Stimulated activated CD4-positive, alpha-beta T cell treated with anti-CD3 and anti-CD28 coated beads, TNF-alpha, amount 100 ng/mL, for 4 hours (primary cell): ENCODE measurements at places on chromosomes 1 and 21.

- DNase-seq, result no peak
These were observed 402.2 kb downstream of the SMYD3 start for GRCh38 chr1:246104927-246105326.

- DNase-seq, result no peak
These were observed 408.1 kb upstream of the USP24 start for GRCh38 chr1:55623311-55623710.

- no peak for DNase-seq
These were observed 80.5 kb upstream of the RALGPS2 start for GRCh38 chr1:178644308-178645120.

GRCh38 chr21:42313501-42313969 is 1.7 kb downstream of the TFF3 start:
- DNase-seq, result no peak

DNA sequence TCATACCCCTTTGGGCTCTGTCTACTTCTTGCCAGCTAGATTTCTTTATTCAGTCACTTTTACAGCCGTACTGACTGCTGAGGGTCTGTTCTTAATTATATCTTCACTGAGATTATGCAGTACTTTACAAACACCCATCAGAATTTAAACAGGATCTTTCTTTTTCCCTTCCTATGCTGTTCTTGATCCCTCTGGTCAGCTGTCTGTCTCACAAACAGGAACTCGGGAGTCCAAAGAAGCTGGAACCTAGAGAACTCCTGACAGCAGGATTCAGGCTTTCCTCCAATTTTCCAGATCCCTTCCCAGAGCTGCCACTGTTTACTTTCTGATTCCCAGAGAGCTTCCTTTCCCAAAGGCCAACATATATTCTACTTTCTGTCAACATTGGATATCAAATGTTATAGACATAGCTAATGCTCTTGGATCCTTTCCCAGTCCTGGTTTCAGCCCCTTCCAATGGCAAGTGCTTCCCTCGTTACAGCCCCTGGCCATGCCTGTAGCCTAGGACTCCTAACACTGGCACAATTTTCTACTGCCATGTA is 59.5 kb downstream of the ATP2B4 start:
- DNase-seq, result no peak

DNA sequence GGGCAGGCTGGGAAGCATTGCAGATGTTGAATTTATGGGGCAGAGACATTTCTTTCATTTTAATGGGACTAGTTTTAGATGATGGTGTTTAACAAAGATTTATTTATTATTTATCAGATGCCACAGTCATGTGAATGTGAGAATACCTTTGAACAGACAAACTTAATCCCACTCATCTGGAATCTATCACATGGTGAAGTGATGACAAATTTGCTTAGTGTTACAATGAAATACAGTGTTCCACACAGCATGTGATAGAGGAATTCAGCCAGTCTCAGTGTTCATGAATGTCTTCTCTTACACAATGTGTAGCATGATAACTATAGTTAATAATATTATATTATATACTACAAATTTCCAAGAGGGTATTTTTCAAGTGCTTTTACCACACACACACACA is 1361.7 kb upstream of the B3GALT2 start:
- no peak for DNase-seq

GRCh38 chr1:57206038-57206437 is 217.8 kb downstream of the DAB1 start:
- no peak for DNase-seq
